ENCODE measurements at places on chromosomes 12 and 14. TPM values are rescaled to one million over a fixed set of nuclear protein-coding genes. Genes with fewer than 3 reads are reported as not detected.

ALDH1L2 gene
- 6.3 TPM for total RNA-seq

EMP1 gene
- 40.2 TPM for total RNA-seq

CISTR gene
- not detected for total RNA-seq

SMCO3 gene
- 0.52 TPM for total RNA-seq

TAS2R14 gene
- total RNA-seq, result 6.8 TPM

RNF212B gene
- not detected for total RNA-seq

KERA gene
- 56.4 TPM for total RNA-seq

WASHC4 gene
- 64.7 TPM for total RNA-seq

KRT8 gene
- 1.6 TPM for total RNA-seq

VRTN gene
- total RNA-seq, result not detected

PTPRR gene
- 1.0 TPM for total RNA-seq

SLC2A14 gene
- 0.52 TPM for total RNA-seq

FGD4 gene
- 51.1 TPM for total RNA-seq

TAS2R7 gene
- total RNA-seq, result not detected

CNTN1 gene
- total RNA-seq, result 27.1 TPM

DCN gene
- total RNA-seq, result 688 TPM

CYP27B1 gene
- under 0.01 TPM for total RNA-seq

SSPN gene
- total RNA-seq, result 56.9 TPM

ACRBP gene
- 1.0 TPM for total RNA-seq
